ENCODE measurements at places on chromosomes 5 and 9.

- DNase-seq, result no peak
Observed at GRCh38 chr9:124044448-124044847, 32.9 kb downstream of the LHX2 start.

GRCh38 chr5:83397658-83398057 is 73.9 kb upstream of the VCAN start:
- no peak for DNase-seq

GRCh38 chr9:105290418-105290817 is 46.0 kb downstream of the SLC44A1 start:
- DNase-seq, result peak; percentile 17

- peak; percentile 21 for DNase-seq
Observed at GRCh38 chr5:113336975-113337374, 97.8 kb downstream of the TSSK1B start.

GRCh38 chr5:143025376-143025775 is 255.2 kb downstream of the ARHGAP26 start:
- DNase-seq, result no peak

DNA sequence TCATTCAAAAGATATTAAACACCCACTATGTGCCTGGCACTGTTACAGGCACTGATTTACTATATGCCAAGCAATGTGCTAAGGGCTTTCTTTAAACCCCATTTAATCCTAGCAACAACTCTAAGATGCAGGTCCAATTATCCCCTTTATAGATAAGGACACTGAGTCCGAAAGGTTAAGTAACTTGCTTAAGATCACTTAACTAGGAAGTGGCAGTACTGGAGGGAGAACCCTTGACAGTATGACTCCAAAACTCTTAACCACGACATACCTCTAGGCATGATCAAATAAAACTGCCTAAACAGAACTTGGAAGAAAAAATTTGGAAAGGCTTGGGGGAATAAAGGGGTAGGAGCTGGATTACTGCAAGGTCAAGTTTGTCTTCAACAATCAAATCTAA is 1.7 kb downstream of the RAB14 start:
- peak; percentile 40 for DNase-seq
